ENCODE measurements at places on chromosomes 3 and 15.
A peak's percentile ranks its signal among the peaks of the same experiment; 100 is the strongest.

- DNase-seq, result no peak
These were observed 663.7 kb downstream of the AGBL1 start for GRCh38 chr15:86743283-86743903.

GRCh38 chr3:119360736-119361462, 66.7 kb downstream of the ARHGAP31 start:
- no peak for DNase-seq

DNA sequence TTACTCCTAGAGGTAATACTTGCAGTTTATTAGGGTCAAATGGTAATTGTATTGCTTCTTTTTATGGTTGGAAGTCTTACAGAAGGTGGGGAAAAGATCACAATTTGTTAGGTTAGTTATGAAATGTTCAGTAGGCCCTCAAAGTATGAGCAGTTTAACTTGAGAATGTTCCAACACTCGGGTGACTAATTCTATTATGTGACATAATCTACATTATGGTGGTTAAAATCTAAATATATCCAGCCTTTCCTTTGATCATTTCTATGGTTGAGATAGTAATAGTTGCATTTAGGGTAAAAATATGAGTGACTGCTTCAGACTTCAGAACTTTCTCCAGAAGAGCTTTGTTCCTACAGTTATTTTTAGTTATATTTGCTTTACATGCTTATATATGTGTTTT, 19.6 kb upstream of the FBXO22 start:
- peak; percentile 68 for DNase-seq

- no peak for DNase-seq
These were observed 3.6 kb downstream of the CAMP start for GRCh38 chr3:48226939-48227338.

DNA sequence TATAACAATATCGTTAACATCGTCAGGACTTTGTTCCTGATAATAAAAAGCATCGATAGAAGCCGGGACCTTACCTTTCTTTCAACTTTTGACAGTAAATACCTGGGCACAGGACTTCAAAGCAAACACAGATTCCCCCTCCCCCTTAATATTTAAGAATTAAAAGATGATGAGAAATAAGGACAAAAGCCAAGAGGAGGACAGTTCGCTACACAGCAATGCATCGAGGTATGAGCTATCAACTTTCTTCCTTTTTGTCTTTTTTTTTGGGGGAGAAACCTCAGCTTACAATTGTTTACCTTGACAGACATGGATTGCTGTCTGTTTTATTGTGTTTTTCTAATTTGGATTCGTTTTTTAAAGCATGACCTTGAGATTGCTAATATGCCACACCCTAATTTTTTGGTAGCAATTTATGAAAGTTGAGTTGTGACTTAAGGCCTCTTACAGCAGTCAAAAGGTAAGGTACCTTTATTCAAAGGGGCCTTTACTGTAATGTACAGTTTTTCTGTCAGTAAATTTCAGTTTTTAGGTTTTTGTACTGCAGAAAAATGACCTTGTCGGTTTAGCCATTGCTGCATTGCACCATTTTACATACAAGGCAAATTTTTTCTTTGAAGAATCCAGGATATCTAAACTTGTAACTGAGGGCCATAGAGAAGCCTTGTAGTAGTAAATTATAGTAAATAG, 1.1 kb downstream of the CHD2 start:
- no peak for DNase-seq

DNA sequence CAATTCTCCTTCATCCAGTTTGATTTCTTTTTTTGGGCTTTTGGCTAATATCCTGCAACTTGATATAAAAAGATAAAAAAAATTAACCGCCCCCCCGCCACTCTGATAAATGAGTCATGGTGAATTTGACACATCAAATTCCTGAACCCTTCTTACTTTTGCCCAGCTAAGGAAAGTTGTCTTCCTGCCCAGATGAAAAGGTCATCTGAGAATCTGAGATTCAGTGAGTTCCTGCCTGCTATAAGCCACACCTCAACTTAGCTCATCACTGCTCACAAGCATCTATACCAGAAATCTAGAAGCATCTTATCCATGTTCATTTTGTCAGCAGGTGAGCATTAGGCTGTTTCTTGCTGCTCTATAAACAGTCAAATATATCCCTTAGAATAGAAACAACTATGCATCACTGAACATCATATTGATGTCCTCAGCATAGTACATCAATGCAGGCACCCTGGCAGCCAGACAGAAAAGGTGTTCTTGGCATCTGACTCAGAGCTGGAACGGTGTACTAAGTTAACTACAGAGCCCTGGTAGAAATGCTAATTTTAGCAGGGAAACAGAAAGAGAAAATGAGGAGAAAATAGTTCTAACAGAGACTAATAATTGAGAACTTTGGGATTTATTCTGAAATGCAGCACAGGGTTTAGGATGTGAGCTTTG, 77.1 kb downstream of the SEMA6D start:
- DNase-seq, result peak; percentile 9

DNA sequence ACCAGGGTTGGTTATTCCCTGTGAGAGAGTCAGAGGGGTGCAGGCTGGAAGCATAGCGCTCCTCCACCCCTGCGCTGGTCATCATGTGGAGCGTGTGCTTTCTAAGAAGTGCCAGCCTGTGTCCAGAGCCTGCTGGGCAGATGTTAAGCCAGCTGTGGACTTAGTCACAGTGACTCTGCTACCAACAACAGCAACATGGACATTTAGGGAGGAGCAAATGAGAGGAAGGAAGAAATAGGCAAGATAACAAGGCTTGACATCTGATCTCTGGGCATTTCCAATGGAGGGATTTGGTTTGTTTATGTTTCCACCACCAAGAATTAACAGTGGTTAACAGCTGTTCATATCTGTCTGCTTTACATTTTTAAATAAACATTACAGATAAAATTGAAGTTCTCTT, 36.4 kb upstream of the MYZAP start:
- DNase-seq, result peak; percentile 28

Measured in fibroblast of skin of back (primary cell).